ENCODE measurements at places on chromosomes 11 and 22.

GRCh38 chr11:24828938-24829605 lies 332.2 kb downstream of the LUZP2 start:
- no peak for DNase-seq

DNA sequence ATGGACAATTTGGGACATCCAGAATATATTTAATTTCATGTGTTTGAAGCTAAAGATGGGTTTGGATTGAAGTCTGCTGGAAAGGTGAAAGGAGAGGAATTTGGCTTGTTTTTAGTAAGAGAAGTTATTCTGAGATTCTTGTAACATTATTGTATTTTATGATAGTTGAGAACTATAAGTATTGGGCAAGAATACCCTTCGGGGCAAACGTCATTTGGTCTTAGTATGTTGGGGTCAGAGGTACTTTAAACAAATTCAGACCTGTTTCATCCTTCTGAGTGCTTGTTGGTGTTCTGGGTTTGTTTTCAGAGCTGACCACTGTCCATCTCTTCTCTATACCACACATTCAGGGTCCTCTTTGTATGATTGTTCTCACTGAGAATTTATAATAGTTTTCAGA lies 19.5 kb downstream of the PANX1 start:
- no peak for DNase-seq

DNA sequence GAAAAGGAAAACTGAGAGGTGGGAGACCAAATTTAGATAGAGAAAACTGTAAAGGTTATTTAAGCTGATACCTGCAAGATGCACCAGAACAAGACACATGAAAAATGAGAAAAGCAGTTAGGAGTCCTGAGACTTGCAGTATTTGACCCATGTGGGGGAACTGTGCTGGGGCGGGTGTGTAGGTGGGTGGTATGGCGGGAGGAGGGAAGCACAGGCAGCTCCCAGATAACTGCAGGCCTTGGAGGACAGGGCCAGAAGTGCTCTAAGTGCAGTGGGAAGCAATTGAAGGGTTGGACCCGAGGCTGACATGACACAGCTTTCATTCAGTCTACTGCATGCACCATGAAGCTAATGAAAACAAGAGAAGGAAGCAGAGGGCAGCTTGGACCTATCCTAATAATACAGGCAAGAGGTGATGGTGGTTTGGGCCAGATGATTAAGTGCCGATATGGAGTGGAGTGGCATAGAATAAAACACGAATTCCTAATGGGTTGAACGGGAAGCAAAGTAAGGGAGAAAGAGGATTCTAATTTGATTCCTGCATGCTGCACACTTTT lies 48.0 kb upstream of the ANO3 start:
- DNase-seq = no peak

GRCh38 chr11:57409321-57410100 lies 17.4 kb downstream of the SLC43A3 start:
- no peak for DNase-seq

DNA sequence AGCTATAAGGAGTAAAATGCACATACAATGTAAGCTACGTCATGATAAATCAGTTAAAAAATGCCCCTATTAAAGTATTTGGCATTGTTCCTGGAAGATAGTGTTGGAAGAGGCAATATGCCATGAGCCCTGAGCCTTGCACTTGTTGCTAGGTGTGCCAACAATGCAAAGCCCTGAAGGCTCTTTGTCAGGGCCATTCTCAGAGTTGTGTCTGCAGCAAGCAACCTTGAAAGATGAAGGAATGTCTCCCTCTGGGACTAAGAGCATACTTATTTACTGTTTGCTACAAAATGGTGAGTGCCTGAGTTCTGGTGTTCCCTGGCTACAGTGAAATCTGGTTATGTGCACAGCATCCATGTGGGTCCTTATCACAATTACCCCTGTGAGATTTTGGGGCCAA lies 322.3 kb upstream of the FAT3 start:
- no peak for DNase-seq

GRCh38 chr11:67265633-67266448 lies 432 bp upstream of the GRK2 start:
- DNase-seq = peak; percentile 90
